C1 segment of cervical spinal cord (tissue), 14 donors: ENCODE measurements at places on chromosomes 11 and 22.
A peak's percentile ranks its signal among the peaks of the same experiment; 100 is the strongest.

DNA sequence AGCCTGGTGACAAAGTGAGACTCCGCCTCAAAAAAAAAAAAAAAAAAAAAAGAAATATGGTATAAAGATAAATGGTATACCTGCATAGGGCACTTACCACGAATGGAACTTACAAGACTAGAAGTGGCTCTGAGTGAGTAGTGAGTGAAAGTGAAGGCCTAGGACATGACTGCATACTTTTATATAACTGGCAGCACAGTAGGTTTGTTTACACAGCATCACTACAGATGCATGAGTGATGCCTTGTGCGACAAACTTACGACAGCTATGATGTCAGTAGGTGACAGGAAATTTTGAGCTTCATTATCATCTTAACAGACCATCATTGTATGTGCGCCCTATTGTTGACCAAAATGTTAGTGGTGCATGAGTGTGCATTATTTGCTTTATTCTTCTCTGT lies 17.7 kb downstream of the XRCC6 start:
- DNase-seq = no peak

GRCh38 chr11:1437500-1437899 lies 47.8 kb downstream of the BRSK2 start:
- peak; percentile 39 for DNase-seq

DNA sequence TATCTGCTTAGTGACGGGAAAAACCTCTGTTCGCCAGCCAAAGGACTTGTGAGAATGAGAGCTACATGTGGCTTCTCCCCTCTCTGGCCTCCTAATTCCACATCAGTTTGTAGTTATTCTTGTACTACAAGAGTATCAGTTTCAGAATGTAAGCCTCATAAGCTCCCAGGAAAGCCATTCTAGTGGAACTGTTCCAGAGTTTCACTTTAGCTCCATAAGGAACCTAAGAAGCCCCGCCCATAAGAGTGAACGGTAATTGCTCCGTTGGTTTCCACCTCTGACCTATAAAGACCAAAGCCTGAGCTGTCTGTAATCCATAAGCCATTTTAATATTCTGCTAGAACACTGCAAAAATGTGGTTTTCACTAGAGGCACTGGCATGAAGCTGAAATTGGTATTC lies 53.0 kb downstream of the SIK3 start:
- DNase-seq = no peak

GRCh38 chr11:132977746-132978145 lies 554.6 kb downstream of the OPCML start:
- DNase-seq = no peak

GRCh38 chr11:130773244-130773820 lies 142.9 kb downstream of the SNX19 start:
- DNase-seq = no peak

DNA sequence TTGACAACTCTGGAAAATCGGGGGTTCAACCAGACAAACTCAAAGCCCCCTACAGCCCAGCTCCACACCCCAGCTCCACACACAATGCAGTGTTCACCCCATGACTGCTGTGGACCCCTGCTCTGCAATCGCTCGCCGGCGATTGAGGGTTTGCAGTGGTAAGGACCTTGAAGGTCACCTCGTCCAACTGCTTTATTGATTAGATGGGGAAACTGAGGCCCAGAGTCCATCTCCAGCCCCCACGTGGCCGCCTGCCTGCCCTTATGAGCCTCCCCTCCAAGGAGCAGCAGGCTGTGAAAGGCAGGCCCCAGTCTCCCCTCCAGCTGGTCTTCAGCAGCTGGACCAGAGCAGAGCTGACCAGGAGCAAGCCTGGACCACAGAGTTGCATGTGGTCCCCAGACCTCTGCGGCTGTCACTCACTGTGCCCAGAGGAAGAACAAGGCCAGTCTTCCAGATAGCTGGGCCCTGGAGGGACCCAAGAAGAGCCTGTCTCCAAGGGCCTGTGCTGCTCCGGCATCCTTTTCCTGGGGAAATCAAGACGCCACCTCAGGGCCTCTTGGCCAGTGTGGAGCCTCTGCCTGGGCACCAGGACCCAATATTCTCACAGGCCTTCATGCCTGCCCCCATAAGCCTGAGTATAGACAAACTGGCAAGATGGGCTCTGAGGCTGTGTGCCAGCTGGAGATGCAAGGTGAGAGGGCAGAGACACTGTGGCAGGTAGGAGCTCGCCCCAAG lies 8.8 kb upstream of the LINC01488 start:
- DNase-seq = no peak

DNA sequence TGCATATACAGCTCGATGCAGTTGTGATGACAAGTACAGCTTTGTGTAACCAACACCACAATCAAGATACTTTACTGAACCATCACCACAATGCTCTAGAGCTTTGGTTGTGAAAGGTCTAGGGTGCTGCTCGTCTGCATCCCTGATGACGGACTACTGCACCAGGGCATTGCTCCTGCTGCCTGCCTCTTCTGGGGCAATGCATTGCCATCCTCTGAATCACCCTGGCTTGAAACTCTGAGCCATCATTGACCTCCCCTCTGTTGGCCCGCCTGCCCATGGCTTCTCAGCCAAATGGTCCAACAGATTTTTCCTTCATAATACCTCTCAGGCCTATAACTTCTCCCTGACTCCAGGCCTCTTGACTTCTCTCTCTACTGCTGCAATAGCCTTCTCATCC lies 77.4 kb upstream of the CSNK2A3 start:
- DNase-seq = no peak

DNA sequence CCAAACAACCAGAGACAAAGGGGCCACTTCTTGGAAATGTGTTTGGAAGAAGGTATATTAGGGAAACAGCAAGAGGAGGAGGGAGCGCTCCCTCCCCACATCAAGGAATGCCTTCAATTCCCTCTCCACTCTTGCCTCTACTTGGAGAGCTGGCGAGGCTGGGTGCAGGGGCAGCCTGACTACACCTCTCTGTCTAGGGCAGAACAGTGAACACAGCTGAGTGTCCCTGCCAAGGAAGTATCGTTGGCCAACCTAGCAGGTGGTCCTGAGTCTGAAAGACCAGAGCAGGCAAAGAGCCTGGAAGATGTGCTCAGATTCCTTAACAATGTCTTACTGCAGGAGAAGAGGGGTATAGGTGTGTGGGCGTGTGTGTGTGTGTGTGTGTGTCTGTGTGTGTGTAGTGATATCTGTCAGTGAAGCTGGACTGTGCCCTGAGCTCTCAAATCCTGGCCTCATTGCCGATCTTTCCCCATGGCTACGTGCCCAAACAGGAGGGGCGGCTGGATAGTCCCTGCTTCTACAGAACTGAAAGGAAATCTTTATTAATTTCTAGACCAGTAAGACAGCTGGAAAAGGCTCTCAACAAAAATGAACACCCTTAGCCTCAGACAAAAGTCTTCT lies 46.8 kb downstream of the PAMR1 start:
- peak; percentile 77 for DNase-seq

GRCh38 chr22:50507421-50507990 lies at the start of gene LMF2:
TSS of gene LMF2 (minus strand) at chr22:50507702. CDS start at chr22:50507675, 27 bp downstream.
- no peak for DNase-seq

- DNase-seq = no peak
Observed at GRCh38 chr11:112213753-112214152, 12.5 kb upstream of the PTS start.

DNA sequence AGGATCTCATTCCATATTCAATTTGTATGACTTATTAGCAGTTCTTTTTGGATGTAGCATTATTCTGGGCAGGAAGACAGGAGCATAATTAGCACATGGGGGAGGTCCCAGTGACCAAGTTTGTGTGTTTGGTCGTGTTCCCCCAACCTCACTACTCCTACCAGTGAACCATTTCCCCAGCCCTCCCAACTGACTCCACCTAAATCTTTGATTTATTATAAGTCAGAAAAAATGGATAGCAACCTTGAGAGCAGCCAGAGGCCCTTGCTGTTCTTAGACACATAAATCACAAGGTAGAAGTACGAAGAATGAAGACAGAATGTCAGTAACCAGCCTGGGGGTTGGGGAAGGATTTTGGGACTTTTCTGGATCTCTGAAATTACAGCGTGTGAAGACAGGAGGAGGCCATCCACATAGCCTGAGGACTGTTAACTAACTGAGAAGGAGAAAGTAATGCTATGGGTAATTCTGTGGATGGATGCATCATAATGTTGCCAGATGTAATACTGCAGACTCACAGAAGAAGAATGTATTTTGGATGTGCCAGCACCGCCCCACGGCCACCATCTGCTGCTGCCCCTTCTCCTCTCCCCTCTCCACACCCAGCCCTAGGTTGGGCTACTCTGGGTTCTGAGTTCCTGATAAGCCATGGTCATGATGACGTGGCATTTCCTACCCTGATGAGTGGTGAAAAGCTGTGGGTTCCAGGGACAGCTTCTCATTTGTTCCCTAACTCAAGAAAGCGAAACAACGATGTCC lies 124.3 kb upstream of the TTC12 start:
- DNase-seq = no peak
